ENCODE measurements at places on chromosomes 3 and 15.

DNA sequence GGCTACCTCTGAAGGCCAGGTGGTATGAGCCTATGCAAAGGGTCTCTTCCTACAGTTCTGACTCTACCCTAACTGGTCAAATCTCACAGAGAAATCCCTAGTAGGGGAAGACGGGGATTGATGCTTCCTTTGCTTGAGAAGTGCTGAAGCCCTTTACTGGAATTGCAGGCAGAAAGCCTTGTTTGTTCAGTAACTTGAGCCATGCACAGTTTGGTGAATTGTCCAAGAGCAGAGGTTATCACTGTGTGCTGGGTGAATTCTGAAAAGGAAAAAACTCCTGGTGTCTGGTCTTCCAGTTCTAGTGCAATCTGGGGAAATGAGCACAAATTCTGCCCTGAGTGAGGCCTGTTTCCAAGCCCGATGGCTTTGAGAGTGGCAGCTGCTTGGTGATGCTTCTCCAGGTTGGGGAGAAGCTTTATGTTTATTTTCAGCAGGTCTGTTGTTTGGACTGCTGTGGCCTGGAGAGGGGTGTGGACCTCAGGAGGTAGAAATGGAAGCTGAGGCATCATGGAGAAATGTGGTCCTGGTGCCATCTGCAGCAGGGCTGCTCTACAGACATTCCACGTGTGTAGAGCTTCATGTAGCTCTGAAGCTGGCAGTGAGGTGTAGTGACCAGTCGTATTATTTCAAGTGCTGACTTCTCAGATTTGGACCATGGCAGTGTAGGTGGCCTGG lies 60.9 kb downstream of the ARNT2 start:
- no peak for DNase-seq

DNA sequence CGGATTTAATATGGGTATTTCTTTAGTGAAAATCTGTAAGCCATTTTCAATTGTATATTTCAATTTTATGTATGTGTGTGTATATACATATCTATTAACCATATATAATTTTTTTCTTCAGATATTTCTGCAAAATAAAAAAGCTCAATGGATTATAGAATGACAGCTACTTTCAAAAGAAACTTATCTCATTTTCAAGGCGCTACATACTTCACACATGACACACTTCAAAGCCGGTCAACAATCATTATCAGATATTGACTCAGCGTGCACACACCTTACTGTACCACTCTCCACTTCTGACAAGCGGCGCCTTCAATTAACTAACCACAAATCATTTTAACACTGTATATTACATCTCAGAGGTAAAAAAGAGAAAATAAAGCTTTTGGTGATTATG lies 39.6 kb downstream of the ATP13A3 start:
- DNase-seq: no peak

DNA sequence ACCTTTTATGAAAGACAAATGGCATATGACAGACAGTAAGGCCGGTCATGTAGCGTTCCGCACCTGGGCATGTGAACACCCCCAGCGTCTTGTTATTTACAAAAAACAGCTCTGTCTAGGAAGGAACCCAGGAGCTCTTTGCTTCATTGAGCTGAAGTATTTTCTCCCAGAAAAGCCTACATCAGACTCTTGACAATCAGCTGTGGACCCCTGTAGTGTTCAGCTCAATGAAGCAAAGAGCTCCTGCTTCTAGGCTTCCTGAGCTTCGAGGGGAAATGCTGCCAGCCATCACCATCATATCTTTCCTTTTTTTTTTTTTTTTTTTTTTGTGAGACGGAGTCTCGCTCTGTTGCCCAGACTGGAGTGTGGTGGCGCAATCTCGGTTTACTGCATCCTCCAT lies 4.1 kb downstream of the ASB14 start:
- DNase-seq: no peak

DNA sequence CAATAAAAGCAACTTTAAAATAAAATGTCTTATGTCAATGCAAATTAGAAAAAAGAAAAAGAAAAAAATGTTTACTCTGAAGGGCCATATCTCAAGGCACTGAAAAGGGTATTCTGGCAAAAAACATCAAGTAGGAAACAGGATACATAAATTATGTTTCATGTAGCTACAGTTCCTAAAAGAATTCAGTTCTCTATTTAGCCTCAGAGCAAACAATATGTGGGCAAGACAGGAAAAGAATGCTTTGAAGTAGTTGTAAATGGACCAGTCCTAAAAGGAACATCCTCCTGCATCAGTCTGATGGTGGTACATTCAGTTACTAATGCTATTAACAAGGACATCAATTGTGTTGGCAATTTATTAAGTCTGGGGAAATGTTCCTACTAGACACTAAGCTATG lies 8.1 kb downstream of the COMMD2 start:
- DNase-seq: no peak

DNA sequence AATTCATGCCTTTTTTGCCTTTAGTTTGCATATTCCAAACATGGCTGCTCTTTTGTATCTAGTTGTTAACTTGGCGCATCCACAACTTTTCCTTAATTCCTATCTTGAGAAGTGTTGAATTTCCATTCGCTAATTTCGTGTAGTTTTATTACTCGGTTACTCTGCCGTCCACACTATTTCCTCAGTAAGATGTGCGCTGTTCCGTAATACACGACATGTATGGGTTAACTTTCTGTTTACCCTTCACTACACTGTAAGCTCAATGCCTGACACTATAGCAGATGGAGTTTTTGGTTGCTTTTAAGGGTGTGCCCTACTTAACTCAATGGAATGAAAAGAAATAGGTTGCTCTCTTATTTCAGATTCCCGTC lies 724 bp downstream of the RPSA start:
- DNase-seq: no peak

GRCh38 chr3:127751163-127751621 lies 71.1 kb downstream of the MGLL start:
- DNase-seq: no peak

- DNase-seq: no peak
Measured at GRCh38 chr15:92400980-92401787, 7.5 kb downstream of the ST8SIA2 start.

DNA sequence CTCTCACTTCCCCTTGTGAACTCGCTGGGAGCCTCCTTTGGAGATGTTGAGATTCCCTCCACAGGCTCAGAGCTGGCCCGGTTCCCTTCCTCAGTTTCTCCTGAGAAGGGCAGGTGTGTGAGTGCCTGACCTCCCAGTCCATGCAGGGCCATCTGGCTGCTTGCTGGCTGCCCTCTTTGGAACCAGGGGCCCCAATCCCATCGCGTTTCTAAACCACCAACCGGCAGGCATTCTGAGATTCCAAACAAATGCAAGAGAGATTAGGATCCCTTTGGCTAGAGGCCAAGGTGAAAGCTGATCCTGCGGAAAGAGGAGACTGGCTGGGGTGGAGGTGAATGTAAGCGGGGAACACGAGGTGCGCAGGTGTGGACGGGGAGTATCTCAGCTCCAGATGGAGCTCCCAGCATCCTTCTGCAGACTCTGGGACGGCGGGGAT lies 2.9 kb upstream of the PRRT3 start:
- DNase-seq: no peak

GRCh38 chr3:94234177-94234788 lies 171.4 kb downstream of the NSUN3 start:
- DNase-seq: no peak

- DNase-seq: no peak
Measured at GRCh38 chr15:98369081-98369716, 279.1 kb upstream of the IGF1R start.

DNA sequence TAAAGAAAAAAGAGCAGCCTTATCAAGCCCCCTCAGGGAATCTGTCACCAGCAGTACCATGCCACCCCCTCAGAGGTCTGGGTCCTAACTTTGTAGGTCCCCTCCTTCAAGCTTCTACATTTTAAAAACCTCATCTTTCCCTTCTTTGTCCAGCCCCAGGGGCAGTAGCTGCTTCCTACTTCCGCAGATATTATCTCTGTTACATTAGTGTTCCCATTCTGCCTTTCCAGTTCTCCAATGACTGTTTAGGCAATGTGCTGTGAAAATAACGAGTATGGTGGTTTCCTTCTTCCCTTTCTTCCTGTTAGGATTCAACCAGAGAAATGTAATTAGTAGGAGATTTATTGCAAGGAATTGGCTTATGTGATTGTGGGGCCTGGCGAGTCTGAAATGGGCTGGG lies 126.1 kb upstream of the TNIK start:
- DNase-seq: no peak

GRCh38 chr3:160224811-160225175 lies 429 bp upstream of the C3orf80 start:
- DNase-seq: no peak

- no peak for DNase-seq
Measured at GRCh38 chr3:65412588-65412987, 626.1 kb downstream of the MAGI1 start.

GRCh38 chr3:126661532-126662364 lies 6.8 kb upstream of the TXNRD3 start:
- DNase-seq: no peak

DNA sequence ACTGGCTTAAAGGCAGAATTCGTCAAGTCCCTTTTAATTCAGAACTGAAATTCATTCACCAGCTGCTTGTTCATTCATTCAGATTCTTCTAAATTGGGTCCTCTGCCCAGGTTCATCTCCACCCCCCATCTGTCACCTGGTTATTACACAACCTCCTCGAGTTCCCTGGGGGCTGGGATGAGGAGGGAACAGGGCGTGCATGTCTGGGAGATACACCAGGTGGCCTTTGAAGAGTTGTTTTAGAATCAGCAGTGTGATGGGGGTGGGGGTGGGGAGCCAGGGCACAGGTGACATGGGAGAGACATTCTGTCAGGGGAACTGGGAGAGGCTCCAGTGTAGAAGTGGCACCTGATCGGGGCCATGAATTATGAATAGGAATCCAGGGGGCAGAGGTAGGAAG lies 8.2 kb downstream of the SNX33 start:
- DNase-seq: no peak

- no peak for DNase-seq
Measured at GRCh38 chr3:159062734-159063410, 261.0 kb downstream of the MFSD1 start.

DNA sequence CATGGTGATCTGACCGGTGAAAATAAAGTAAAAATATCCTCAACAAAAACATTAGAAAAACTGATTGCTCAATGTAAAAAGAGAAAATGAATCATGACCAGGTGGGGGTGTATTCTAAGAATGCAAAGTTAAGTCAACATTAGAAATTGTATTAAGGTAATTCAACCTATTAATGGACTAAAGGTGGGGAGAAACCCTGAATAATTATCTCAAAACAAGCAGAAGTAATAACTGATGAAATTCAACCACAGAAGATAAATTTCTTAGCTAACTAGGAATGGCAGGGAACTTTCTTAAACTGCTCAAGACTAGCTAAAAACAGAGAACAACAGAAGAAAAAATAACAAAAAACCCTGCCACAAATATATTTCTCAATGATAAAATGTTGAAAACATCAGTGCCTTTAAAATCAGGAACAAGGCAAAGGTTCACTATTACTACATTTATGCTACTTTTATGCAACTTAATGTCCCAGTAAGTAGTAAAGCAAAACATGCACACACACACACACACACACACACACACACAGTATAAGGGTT lies 204.4 kb upstream of the THBS1 start:
- DNase-seq: no peak

- DNase-seq: no peak
Measured at GRCh38 chr15:70545526-70545925, 217.8 kb downstream of the UACA start.

DNA sequence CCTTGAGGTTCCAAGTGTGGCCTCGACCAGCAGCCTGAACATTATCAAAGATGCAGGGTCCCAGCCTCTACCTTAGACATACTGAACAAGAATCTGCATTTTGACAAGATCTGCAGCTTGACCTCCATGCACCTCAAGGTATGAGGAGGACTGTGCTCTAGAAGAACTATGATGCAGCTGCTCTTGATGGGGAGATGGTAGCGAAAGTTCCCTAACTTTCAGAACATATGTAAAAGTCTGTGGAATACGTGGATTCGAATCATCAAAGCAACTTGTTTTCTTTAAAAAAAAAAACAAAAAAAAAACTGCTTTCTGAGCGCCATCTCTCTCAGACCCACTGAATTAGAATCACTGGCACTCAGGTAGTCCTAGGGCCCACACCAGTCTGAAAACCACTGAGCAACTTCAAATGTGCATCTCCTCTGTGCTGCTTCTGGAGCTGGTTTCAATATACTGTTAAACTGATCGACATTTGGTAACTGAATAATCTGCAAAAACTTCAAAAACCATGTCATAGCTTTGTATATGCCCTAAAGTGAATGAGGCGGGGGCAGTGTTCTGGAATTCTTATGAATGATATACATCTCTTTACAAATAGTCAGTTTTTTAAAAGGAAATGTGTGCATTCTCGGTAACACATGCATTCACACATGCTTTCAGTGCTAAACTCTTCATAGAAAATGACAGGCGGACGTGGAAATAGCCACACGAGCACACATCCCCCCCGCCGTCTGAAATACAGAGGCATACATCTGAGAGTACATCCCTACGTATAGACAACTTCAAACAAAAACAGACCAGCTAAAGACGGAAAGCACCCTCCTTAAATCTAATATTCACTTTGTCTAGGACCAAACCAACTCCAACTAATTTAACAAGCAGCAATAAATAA lies 128.8 kb downstream of the FOXP1 start:
- no peak for DNase-seq

- DNase-seq: no peak
Measured at GRCh38 chr15:42048821-42049200, 28.0 kb upstream of the PLA2G4E start.

DNA sequence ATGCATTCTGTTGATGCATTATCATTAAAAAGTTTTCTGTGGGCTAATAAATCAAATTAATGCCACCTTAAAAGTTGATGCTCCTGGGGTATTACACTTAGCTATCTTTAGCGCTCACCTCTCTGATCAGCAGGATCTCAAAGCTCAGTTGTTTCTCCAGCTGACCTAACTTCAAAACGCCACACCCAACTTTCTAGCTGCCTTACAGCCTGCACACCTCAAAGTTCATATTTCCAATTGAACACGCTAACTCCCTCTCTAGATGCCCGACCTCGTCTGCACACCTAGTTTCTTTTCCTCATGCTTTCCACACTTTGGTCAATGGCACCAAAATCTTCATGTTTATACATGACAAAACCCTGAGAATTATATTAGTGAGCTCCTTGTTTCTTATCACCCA lies 98.2 kb upstream of the AGTR1 start:
- no peak for DNase-seq

DNA sequence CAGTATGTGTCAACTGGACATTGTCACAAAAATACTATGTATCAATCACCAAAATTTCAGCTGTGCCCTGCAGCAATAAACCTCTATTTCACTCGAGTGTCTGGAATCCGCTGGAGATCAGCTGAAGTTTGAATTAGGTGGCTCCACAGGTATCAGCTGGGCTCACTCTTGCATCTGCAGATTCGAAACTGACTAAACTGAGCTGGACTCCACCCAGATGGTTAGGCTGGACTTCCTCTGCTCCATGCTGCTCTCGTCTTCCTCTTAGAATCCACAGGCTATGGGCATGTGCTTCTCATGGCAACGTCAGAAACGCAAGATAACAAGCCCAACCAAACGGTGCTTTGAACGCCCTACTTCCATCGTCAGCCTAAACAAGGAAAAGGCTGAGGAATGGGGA lies 565.3 kb upstream of the ROBO2 start:
- no peak for DNase-seq

Measured in stimulated activated CD8-positive, alpha-beta memory T cell treated with anti-CD3 and anti-CD28 coated beads, Interleukin-7, amount 100 ng/mL, for 4 hours (primary cell).